ENCODE measurements at places on chromosomes 4 and X.

GRCh38 chr4:26780539-26780938, 80.1 kb upstream of the STIM2 start:
- DNase-seq = no peak

GRCh38 chr4:101464596-101464995, 117.3 kb upstream of the PPP3CA start:
- no peak for DNase-seq

- DNase-seq = no peak
These were observed 258.4 kb downstream of the DHRSX start for GRCh38 chrX:2242326-2242725.

DNA sequence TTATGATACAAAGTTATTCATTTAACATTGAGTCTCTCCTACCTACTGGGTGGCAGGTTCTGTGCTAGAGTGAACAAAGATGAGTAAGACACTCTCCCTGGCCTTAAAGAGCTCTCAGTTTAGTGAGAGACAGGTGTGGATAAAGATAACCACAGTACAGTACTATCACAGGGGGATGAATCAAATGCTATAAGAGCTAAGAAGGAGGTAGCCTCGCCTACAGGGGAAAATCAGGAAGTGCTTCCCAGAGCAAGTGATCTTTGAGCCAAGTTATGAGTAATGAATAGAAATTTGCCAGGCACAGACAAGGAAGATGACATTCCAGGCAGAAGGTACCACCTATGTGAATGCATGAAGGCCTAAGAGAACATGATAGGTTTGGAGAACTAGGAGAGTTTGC, 3.4 kb upstream of the IGBP1 start:
- no peak for DNase-seq

GRCh38 chr4:74230902-74231499, 73.1 kb downstream of the MTHFD2L start:
- DNase-seq = no peak

DNA sequence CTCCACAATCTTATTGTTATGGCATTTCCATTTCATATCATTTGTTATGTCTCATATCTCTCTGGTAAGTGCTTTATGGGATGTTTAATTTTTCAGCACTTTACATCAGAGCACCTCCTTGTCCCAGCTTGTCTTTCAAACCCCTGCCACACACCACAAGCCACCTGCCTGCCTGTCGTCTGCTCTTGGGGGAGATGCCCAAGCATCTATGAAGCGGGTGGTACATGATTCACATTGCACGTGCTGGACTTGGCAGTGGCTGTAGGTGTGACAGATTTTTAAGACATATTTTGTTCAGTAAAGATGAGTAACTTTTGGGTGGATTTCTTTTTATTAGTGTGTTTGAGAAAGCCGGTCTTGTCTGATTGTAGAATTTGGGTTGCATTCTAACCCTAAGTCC, 14.2 kb upstream of the SPATA4 start:
- no peak for DNase-seq

GRCh38 chrX:150513544-150513943, 54.9 kb upstream of the MTM1 start:
- no peak for DNase-seq

- DNase-seq = no peak
These were observed 29.8 kb downstream of the SPANXA2 start for GRCh38 chrX:141619336-141619735.

DNA sequence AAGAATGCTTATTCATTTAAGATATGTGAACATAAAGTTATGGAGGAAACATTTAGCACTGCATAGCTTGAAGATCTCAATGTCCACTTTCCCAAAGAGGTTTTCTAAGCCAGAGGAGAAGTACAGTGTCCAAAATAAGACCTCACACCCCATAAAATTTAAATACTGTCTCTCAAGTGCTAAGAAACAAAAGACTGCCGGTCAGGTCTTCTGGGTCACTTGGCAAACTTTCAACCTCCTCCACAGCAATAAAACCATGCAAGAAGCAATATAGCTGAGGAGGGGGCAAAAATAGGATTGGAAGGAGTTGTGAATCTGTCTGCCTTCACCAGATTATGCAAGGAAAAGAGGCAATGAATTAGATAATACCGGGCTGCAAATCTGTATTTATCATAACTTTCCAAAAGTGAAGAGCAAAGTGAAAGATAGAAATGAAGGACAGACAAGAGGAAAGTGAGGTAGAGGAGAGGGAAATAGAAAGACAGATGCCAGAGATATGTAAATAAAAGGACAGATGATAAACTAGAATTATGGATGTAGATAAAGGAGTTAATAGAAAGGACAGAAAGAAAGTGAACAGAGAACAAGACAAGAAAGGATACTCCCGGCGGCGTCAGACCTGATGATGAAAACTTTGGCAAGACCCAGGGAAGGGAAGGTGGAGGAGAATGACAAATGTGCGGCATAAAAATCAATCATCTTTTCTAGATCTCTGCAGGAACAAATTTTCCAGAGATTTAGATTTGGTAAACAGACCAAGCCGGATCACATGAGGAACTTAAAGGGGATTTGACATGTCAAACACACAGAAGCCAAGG, 152.7 kb upstream of the FAM241A start:
- DNase-seq = no peak

GRCh38 chrX:10296576-10296975, 139.8 kb downstream of the CLCN4 start:
- DNase-seq = peak; percentile 20

DNA sequence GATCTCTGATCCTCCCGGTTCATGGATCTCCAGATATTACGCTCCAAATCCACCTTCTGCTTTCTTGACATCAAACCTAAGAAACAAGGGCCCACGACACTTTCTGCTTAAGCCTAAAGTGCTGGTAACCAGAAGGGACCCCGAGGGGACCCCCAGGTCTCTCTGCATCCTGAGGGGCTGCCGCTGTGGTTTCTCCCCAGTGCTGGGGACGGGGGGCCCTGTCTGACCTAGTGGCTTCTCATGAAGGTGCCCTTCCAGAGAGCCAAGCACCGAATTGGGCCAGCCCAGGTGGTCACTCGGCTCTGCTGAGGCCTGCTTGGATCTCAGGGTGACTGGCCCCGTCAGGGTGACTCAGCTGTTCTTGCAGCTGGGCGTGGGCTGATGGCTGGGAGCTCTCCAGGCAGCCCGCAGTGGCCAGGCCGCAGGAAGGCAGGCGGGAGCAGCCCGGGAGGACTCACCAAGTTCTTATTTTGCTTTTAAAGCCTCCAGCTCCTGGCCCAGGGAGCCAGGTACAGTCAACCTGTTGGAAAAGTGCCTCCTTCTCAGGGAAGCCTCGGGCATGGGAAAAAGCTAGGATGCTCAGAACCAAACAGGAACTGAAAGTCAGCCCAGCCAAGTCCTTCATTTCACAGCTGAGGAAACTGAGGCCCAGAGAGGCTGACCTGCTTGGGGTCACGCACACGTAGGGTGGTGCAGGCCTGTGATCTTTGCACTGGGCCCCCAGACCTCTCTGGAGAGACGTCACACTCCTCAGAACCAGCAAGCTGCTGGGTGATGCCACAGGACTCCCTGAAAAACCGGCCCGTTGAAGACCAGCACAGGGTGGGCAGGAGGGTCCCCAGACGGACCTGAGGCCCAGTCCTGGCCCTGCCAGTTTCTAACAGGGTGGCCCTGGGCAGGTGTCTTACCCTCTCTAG, 16.7 kb downstream of the BLOC1S4 start:
- DNase-seq = peak; percentile 67

GRCh38 chr4:3873408-3874027, 107.3 kb downstream of the ADRA2C start:
- no peak for DNase-seq

- DNase-seq = no peak
These were observed 555.2 kb upstream of the PCDH10 start for GRCh38 chr4:132593717-132594400.

DNA sequence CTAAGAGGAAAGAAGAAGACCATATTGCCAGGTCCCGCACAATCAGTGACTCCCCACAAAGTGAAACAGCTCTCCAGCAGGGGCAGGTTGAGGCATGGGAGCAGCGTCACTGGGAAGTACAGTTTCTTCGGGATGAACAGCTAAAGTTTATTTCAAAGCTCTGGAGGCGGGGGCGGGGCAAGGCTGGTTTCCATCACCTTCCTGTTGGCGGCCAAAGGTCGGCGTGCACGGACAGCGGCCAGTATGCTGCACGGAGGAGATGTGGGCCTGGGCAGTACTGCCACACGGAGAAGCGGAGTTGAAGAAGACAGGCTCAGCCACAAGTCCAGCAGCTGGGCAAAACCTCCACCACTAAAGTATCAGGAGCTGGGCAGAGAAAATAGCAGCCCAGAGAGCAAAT, 951 bp upstream of the ZNF518B start:
- DNase-seq = no peak

DNA sequence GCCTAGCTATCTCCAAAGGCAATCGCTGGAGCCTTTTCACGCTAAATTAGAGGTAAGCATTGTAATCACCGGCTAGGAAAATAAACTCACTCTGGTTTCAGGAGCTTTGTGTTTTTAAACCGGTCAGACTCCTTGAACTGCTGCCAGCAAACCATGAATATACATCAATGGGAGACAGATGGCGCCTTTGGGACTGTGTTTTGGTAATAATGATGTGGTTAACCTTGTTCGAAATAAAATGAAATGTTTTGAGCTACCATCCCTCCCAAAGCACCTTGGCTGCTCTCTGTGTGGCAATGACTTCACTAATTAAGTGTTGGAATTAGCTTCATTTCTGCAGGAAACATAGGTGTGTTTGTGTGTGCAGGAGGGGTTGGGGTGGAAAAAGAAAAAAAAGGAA, 65.3 kb downstream of the CLNK start:
- DNase-seq = no peak

DNA sequence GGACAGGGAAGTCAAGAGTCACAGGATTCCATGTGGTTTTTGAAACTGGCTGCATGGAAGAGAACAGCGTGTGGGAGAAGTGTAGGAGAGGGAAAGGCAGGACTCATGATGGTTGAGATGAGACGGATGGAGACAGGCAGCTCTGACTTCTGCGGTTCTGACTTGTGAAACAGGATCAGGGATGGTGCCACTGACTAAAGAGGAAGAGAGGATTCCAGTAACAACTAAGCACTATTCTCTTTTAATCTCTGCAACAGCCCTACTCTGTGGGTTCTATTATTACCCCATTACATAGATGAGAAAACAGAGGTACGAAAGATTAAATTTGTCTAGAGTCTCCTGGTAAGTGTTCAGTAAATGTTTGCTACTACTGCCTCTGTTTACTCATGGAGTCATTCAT, 156.3 kb downstream of the CBR4 start:
- no peak for DNase-seq

DNA sequence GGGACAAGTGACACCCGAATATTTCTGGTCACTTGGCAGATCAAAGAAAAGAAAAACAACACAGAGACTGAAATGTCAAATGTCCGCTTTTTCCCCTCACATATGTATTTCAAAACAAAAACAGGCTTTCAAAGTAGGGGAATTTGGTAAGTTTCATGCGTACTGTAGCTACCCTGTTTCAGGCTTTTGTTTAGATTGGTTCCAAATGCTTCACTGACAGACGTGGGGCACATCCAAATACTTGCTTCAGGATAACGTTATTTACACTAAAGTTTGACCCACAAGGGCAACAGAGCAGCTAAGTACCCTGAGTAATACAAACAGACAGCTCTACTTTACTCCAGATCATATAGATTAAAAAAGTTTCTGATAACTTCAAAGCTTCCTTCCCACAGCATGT, 804.5 kb upstream of the POU3F4 start:
- DNase-seq = no peak

- no peak for DNase-seq
These were observed 26.0 kb downstream of the C4orf17 start for GRCh38 chr4:99536848-99537247.

DNA sequence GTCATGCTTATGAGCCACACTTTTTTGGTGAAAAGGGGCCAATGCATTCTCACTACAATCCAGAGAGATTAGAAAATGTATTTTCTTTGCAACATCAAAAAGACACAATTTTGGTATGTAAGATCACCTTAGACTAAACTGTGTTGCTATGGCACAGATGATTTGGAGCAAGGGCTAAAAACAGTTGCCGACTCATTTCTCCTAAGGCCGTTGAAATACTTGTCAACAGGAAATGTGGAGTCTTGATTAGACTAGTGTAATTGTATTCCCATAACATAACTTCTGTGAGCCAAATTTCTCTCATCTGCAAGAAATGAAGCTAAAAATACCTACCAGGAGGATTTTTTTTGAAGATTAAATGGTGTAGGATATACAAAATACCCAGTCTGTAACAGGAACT, 2547.7 kb downstream of the ARAP2 start:
- DNase-seq = no peak

- DNase-seq = no peak
These were observed 35.9 kb downstream of the ANTXR2 start for GRCh38 chr4:80036949-80037685.

DNA sequence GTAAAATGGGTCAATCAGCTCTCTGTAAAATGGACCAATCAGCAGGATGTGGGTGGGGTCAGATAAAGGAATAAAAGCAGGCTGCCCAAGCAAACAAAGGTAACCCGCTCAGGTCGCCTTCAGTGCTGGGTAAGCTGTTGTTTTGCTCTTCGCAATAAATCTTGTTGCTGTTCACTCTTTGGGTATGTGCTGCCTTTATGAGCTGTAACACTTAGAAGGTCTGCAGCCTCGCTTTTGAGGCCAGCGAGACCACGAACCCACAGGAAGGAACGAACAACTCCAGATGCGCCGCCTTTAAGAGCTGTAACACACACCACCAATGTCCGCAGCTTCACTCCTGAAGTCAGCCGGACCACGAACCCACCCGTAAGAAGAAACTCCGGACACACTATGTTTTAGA, 11.5 kb upstream of the CAMK2D start:
- DNase-seq = no peak

DNA sequence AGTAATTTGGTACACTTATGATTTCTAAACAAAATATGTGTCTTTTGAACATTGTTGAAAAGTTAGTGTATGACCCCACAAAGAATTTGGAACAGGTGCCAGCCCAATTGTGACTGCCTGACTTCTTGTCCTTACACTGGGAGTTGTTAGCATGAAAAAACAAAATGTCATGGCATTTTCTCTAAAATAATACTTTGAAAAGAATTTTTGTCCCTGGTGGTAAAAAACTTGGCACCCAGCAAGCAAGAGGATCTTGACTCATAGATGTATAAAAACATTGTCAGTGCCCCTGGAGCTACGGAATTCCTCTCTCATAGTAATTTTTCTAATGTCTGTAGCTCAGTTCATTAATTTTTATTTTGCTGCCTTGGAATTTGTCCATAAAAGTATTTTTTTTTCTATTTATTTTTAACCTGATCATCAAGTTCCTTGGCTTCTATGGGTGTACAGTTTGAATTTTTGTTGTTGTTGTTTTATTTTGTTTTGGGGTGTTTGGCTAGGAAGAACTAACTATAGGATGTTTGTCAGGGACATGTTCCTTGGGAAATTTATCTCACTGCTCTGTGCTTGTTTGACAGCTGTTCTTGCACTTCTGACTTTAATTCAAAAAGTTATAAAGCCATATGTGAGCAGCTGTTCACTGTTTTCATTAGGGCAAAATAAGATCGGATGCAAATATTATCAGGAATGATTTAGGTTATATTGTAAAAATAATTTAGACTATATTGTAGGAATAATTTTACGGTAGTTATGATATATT, 95.4 kb upstream of the NUDT6 start:
- DNase-seq = no peak

GRCh38 chr4:16079046-16079445, 4.8 kb downstream of the PROM1 start:
- DNase-seq = no peak
